ENCODE measurements at places on chromosomes 1 and 21. TPM values are rescaled to one million over a fixed set of nuclear protein-coding genes. Genes with fewer than 3 reads are reported as not detected.

GOLT1A gene
- 1.1 TPM for total RNA-seq

- H3K27me3 ChIP-seq = no peaks in the 10 kb centered on the region
- no peaks in the 10 kb centered on the region for H3K4me1 ChIP-seq
- no peak for DNase-seq
- H3K27ac ChIP-seq = no peak overlapping the region
- no peak overlapping the region for H3K4me3 ChIP-seq
Measured at GRCh38 chr1:192973202-192973601, 86.0 kb downstream of the UCHL5 start.

- peaks cover 14% of the 10 kb centered on the region for H3K4me1 ChIP-seq
- H3K27ac ChIP-seq = no peak overlapping the region
- no peak for DNase-seq
- H3K36me3 ChIP-seq = no peaks in the 10 kb centered on the region
- H3K4me3 ChIP-seq = no peak overlapping the region
Measured at GRCh38 chr1:92711473-92712165, 73.3 kb downstream of the EVI5 start.

- H3K36me3 ChIP-seq = no peaks in the 10 kb centered on the region
- H3K4me1 ChIP-seq = no peaks in the 10 kb centered on the region
- H3K27me3 ChIP-seq = no peaks in the 10 kb centered on the region
- no peak for DNase-seq
- no peak overlapping the region for H3K27ac ChIP-seq
Measured at GRCh38 chr1:114075546-114076242, 78.0 kb downstream of the SYT6 start.
